ENCODE measurements at places on chromosomes 1 and 21. TPM values are rescaled to one million over a fixed set of nuclear protein-coding genes. Genes with fewer than 3 reads are reported as not detected.

RNF186 gene
- total RNA-seq: not detected

GRCh38 chr1:67889953-67890567, 56.8 kb upstream of the GNG12 start:
- no peaks in the 10 kb centered on the region for H3K27me3 ChIP-seq
- H3K4me1 ChIP-seq: no peaks in the 10 kb centered on the region

- H3K27ac ChIP-seq: no peak overlapping the region
- no peaks in the 10 kb centered on the region for H3K36me3 ChIP-seq
- DNase-seq: no peak
- no peaks in the 10 kb centered on the region for H3K4me1 ChIP-seq
Measured at GRCh38 chr1:14815175-14815877, 216.8 kb downstream of the KAZN start.

- no peak for DNase-seq
- H3K36me3 ChIP-seq: no peaks in the 10 kb centered on the region
- H3K27me3 ChIP-seq: no peaks in the 10 kb centered on the region
- no peak overlapping the region for H3K4me3 ChIP-seq
- H3K27ac ChIP-seq: no peak overlapping the region
Measured at GRCh38 chr1:226779561-226779960, 40.5 kb upstream of the ITPKB start.

DNA sequence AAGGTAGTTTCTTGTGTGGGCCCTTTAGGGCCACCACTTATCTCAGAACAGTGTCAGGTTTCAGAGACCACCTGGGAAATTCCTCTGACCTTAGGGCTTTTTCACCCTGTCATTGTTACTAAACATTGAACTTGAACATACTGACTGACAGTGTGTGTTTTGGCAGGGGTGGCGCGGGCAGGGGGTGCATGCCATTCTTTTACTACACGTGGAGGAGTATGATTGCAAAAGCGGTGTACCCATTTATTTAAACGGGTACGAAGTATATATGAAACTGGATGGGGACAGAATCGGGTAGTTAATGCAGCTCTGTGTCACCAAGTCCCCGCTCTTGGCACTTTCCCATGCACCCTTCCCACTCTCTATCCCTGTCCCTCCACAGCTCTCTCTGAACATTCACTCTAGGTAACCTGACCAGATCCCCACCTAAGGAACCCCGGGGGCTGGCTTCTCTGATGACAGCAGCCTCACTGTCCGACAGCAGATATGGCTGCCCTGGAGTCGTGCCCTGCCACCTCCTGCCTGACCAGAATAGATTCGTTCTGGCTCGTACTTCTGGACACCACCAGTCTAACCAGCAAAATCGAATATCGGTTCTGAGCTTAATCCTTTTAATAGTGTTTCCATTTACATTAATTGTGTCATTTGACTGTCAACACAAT, 51.3 kb downstream of the NFASC start:
- no peaks in the 10 kb centered on the region for H3K27me3 ChIP-seq
- H3K4me1 ChIP-seq: peaks cover 54% of the 10 kb centered on the region
- peak; percentile 48 for DNase-seq
- H3K36me3 ChIP-seq: no peaks in the 10 kb centered on the region
